ENCODE measurements at places on chromosomes 7 and 10. TPM values are rescaled to one million over a fixed set of nuclear protein-coding genes. Genes with fewer than 3 reads are reported as not detected.

GPR85 gene
- total RNA-seq: not detected

FAM180A gene
- not detected for total RNA-seq

CALML3 gene
- not detected for total RNA-seq

RBP3 gene
- not detected for total RNA-seq

GRID2IP gene
- not detected for total RNA-seq

WDR91 gene
- total RNA-seq: 27.4 TPM

ANXA8 gene
- total RNA-seq: 0.19 TPM

CCDC172 gene
- total RNA-seq: not detected

SLC29A3 gene
- total RNA-seq: 3.6 TPM

OPALIN gene
- total RNA-seq: not detected

PLEKHS1 gene
- total RNA-seq: not detected

MYH16 gene
- 0.13 TPM for total RNA-seq

CLCN1 gene
- not detected for total RNA-seq

SFRP4 gene
- not detected for total RNA-seq

DLG5 gene
- total RNA-seq: 6.6 TPM

RTKN2 gene
- total RNA-seq: not detected

OGDHL gene
- total RNA-seq: 0.51 TPM

IFIT1 gene
- 18.8 TPM for total RNA-seq

PTPRZ1 gene
- total RNA-seq: not detected

LIPA gene
- 33.8 TPM for total RNA-seq

VWDE gene
- total RNA-seq: 0.74 TPM

UPK3B gene
- 1.3 TPM for total RNA-seq

SNX10 gene
- total RNA-seq: 30.4 TPM

CTNNA3 gene
- total RNA-seq: 0.13 TPM

CHRM2 gene
- total RNA-seq: not detected

PLPP4 gene
- total RNA-seq: 0.26 TPM

CACNB2 gene
- 1.1 TPM for total RNA-seq

UTF1 gene
- not detected for total RNA-seq

SLC16A9 gene
- 4.8 TPM for total RNA-seq

CABCOCO1 gene
- not detected for total RNA-seq

KIF11 gene
- 43.6 TPM for total RNA-seq

ZNF487 gene
- 1.1 TPM for total RNA-seq

UNC5B gene
- 0.08 TPM for total RNA-seq

NOS3 gene
- total RNA-seq: 0.32 TPM

ANKRD30A gene
- 0.58 TPM for total RNA-seq

HIBADH gene
- total RNA-seq: 14.2 TPM

ZNF365 gene
- total RNA-seq: not detected

AKR1B15 gene
- not detected for total RNA-seq

RBM20 gene
- total RNA-seq: 0.26 TPM

TUBGCP2 gene
- 47.1 TPM for total RNA-seq

CRYGN gene
- not detected for total RNA-seq

All from GM12878 (cell line).